ENCODE measurements at places on chromosomes 5 and 9.

GRCh38 chr5:5560016-5560415 lies 137.5 kb downstream of the ICE1 start:
- DNase-seq: no peak

GRCh38 chr9:121048175-121048574 lies 1.9 kb downstream of the C5 start:
- no peak for DNase-seq

- DNase-seq: no peak
Measured at GRCh38 chr5:111719773-111720172, 37.2 kb downstream of the NREP start.

- DNase-seq: no peak
Measured at GRCh38 chr9:132679946-132680625, 9.8 kb downstream of the GTF3C4 start.

- no peak for DNase-seq
Measured at GRCh38 chr5:82975812-82976211, 101.4 kb downstream of the TMEM167A start.
